ENCODE measurements at places on chromosomes 4 and X. TPM values are rescaled to one million over a fixed set of nuclear protein-coding genes. Genes with fewer than 3 reads are reported as not detected.

G3BP2 gene
- 267 TPM for total RNA-seq

ASB9 gene
- 1.2 TPM for total RNA-seq

RPA4 gene
- total RNA-seq: 0.92 TPM

AFAP1 gene
- total RNA-seq: 65.6 TPM

CNGA1 gene
- 0.42 TPM for total RNA-seq

AFF2 gene
- 6.8 TPM for total RNA-seq

Data from smooth muscle cell of the umbilical artery (primary cell).